SW 1271 (cell line): ENCODE measurements at places on chromosomes 1 and 21.

DNA sequence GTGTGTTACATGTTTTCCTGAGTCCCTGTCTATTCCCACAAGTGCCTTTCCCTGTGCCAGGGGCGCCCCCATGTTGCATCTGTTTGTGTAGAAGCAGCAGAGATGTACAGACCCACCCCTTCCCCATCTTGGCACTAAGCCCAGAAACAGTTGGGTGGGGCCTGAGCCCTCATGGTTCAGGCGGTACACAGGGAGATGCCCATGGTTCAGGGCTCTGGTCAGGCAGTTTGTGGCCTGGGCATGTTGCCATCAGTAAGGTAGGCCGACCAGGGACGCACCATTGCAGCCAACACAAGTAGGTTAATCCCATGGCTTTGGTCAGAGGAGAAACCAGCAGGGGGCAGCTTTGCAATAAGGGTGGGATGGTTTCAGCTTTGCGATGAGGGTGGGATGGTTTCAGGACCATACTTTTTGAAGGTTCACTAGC is 914 bp upstream of the ADGRB2 start:
- DNase-seq = peak; percentile 3

GRCh38 chr1:215833941-215834729 is 267.0 kb downstream of the KCTD3 start:
- DNase-seq = no peak

- DNase-seq = no peak
Observed at GRCh38 chr1:119632841-119633240, 15.2 kb downstream of the ZNF697 start.

DNA sequence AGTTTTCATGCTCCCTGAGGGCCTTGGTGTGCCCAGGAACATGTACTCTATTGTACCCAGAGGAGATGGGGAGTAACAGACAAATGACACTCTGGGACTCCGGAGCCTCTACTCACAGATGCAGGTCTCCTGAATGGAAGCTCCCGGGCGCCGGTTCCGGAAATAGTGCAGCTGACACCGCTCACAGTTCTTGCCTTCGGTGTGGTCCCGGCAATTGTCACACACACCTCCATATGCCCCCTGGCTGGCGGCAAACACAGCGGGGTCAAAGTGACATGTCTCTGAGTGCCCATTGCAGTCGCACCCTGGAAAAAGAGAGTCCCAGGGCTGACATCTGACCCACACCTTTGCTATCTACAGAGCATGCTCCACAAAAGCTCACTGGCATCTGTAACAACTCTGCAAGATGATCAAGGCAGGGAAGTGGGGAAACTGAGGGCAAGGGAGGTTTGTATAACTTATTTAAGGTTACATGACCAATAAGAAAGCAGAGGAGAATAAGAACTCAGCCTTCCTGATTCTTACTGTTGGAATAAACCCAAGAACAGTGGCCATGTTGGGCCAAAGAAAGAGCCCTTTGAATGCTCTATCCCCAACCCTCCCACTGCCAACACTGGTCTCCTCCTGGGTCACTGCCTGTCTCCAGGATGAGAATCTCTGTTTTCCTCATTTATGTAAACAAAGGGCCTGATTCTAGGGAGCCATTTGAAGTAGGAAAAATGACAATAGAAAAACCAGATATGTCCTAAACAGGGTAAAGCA is 22.4 kb downstream of the LAMB3 start:
- DNase-seq = no peak

DNA sequence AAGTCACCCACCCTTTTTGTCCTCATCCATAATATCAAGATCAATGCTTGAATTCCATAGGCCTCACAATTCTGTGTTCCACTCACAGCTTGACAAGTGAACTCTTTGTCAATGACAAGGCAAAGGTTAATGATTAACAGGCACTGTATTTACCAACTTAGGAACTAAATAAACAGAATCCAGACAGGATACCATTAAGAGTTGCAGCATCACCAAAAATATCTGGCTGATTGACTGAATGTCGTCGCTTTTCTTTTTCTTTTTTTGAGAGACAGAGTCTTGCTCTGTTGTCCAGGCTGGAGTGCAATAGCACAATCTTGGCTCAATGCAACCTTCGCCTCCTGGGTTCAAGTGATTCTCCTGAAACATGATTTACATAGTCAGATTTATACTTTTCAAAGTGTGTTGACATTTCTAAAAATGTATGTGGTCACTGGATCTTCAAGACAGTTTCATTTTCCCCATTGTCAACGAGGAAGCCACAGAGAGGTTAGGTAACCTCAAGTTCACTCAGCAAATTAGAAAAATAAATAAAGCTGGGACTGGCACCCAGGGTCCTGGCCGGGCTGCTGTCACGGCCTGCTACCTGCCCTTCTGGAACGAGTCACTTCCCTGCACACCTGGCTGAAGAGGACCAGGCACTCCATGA is 81.0 kb downstream of the PDE9A start:
- DNase-seq = no peak
